Pons (tissue), 1 donor: ENCODE measurements at places on chromosomes 4 and X.

- no peak for DNase-seq
These were observed 133.0 kb downstream of the RAPGEF2 start for GRCh38 chr4:159235779-159236368.

DNA sequence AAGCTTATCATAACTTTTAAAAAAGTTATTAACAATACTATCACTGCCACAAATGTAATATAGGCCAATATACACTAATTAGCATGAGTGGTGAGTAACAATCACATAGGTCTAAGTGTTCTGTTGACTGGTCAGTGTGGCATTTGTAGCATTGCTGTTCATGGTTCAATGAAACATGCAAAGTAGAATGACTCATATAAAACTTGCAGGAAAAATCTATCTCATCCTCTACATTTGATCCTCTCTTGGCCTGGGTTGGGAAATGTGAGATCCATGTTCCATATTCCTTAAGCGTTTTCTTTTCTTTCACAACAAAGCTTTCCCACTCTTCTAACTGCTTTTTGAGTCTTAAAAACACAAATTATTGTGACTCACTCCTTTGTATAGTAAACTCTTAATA is 1418.7 kb downstream of the FSTL5 start:
- DNase-seq: no peak

GRCh38 chrX:22118161-22118830 is 86.2 kb downstream of the PHEX start:
- DNase-seq: no peak

DNA sequence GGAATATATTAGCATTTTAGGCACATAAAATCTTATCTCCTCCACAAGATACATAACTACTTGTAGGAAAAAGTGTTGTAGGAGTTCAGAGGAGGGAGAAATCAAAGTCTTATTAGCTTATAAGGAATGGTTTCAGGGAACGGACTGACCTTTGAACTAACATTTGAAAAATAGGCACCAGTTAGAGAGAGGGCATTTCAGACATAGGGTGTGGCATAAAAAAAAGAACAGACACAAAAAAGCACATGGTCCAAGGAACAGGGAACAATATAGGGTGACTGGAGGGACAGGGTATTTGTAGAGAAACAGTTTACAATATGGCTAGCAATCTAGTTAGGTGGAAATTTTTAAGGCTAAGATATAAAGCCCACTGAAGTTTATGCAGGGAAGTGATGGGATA is 6.4 kb downstream of the ABCB7 start:
- DNase-seq: no peak

DNA sequence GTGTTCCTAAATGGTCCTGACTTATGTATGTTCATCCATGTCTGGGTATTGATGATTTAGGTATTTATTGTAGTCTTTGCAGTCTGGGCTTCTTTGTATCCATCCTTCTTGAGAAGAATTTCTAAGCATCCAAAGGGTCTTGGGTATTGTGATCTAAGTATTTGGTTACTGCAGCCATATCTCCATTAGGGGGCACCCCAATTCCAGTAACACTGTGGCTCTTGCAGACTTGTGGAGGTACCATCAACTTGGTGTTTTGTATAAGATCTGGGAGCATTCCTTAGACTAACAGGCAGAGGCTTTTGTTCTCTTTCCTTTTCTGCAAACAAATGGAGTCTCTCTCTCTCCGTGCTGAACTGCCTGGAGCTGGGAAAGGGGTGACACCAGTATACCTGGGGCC is 113.7 kb upstream of the NEXMIF start:
- peak; percentile 4 for DNase-seq

DNA sequence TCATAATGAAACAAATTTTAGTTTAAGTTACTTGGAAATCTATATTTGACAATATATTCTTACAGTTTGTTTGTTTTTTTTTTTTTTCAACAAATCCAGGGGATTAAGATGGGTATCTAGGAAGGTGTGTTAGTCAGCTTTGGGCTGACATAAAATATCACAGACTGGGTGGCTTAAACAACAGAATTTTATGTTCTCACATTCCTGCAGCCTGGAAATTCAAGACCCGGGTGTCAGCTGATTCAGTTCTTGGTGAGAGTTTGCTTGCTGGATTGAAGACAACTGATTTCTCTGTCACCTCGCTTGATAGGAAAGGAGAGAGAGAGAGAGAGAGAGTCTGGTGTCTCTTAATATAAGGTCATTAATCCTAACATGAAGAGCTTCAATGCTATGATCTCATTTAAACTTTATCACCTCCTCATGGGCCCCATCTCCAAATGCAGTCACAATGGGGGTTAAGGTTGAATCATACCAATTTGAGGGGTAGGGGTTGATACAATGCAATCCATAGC is 465.2 kb downstream of the CENPC start:
- DNase-seq: no peak

- no peak for DNase-seq
These were observed 48.5 kb downstream of the MAGEC2 start for GRCh38 chrX:142156567-142156966.

GRCh38 chr4:154569028-154569427 is 6.2 kb downstream of the FGB start:
- no peak for DNase-seq

GRCh38 chr4:146211440-146211839 is 2.9 kb upstream of the REELD1 start:
- no peak for DNase-seq

- no peak for DNase-seq
These were observed 417.9 kb upstream of the AGA start for GRCh38 chr4:177860171-177860570.

DNA sequence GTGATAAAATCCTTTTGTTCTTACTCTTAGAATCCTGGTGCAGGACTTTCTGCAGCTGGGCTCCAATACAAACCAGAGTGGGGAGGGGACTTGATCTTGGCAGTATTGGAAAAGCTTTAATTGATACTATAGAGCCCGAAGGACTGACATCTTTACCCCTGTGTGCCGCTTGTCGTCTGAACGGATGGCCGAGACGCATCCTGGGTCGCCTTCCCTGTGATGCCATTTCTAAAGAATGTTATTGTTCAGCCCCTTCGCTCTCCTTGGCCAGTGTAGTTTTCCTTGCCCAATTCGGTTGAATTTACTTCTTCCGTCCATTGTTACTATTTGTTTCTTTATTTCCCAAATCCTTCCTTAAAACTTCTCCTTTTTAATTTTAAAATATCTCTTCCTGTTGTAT is 80.9 kb downstream of the CLDN34 start:
- no peak for DNase-seq

GRCh38 chrX:154371789-154372300 is 2.6 kb downstream of the FLNA start:
- no peak for DNase-seq

DNA sequence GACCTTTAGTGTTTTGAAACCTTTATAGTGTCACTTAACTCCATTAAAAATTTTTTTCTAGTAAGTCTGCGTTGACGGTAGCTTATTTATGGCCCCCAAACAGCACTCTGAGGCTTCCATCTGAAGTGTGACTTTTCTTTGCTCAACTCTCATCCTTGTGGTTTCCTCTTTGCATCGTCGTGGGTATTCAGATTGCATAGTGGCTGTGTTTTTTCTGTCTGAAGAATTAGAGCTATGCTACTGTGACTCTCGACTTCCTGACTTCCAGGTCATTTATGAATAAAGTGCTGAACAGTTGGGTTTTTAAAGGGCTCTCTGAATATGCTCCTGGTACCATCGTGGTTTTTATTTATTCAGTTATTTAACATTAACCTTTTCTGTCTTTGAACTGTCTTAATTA is 44.9 kb downstream of the JADE1 start:
- no peak for DNase-seq

GRCh38 chrX:69285401-69285877 is 120.2 kb upstream of the PJA1 start:
- DNase-seq: no peak

GRCh38 chr4:71126719-71127118 is 133.3 kb downstream of the DCK start:
- no peak for DNase-seq

DNA sequence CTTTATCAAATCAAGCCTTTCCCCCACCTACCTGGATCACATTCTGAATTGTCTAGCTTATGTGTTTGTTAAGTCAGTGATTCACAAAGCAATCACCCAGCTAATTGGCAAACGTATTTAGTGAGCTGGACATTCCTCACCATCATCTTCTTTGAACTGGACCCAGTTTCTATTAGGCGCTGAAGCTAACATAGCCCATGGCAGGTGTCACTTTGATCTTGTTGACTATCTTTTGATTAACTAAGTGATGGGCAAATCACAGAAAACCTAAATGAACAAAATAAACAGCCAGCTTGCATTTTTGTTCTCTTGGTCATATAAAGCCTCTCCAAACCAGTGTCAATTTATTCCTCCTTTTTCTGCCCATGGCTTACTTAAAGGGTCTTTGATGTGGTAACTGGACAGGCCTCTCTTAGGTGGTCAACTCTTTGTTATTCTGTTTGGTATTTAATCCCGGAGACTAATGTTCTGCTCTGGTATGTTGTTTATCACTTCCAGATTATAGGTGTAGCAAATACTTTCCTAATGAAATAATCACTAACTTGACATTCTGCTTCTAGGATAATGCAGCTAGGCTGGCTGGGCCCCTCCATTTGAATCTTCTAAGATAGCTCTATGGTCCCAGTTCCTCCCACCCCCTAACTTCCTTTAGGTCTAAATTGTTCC is 105.3 kb upstream of the SMIM10 start:
- DNase-seq: no peak

- DNase-seq: no peak
These were observed 24.7 kb upstream of the EPGN start for GRCh38 chr4:74283614-74284013.

- peak; percentile 37 for DNase-seq
These were observed 1026.9 kb upstream of the SLIT2 start for GRCh38 chr4:19224820-19225219.

DNA sequence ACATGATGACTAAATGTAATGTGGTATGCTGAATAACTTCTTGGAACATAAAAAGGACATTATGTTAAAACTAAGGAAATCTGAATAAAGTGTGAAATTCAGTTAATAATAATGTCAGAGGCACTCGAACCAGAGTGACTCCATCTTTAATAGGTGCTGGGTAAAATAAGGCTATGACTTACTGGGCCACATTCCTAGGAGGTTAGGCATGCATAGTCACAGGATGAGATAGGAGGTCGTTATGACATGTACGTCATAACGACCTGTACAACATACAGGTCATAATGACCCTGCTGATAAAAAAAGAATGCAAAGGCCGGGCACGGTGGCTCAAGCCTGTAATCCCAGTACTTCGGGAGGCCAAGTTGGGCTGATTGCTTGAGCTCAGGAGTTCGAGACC is 28.9 kb upstream of the OPHN1 start:
- DNase-seq: no peak
